ENCODE measurements at places on chromosomes 7 and 10. TPM values are rescaled to one million over a fixed set of nuclear protein-coding genes. Genes with fewer than 3 reads are reported as not detected.

- H3K27me3 ChIP-seq, result no peaks in the 10 kb centered on the region
- H3K4me1 ChIP-seq, result no peaks in the 10 kb centered on the region
- no peaks in the 10 kb centered on the region for H3K36me3 ChIP-seq
- no peak for DNase-seq
Measured at GRCh38 chr7:80114159-80114558, 20.5 kb upstream of the GNAI1 start.

DNA sequence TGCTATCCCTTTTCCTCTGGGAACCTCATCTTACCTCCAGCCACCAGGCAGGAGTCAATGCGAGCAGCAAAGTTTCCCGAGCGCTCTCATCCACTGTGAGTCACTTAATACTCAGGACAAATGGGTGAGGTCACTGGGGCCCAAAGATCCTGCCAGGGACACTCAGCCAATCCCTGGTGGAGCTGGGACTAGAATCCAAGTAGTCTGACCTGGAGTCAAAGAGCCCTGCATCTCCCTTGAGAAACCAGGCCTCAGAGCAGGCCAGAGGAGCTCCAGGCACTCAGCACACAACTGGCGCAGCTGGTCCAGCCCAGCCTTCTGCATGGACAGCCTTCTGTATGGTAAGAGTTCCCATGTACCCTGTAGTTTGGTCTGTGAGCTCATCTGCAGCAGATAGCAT lies 142.3 kb downstream of the MAPK8 start:
- DNase-seq, result no peak
- no peak overlapping the region for H3K4me3 ChIP-seq
- no peaks in the 10 kb centered on the region for H3K36me3 ChIP-seq
- no peak overlapping the region for H3K27ac ChIP-seq

HPS1 gene
- total RNA-seq, result 51.9 TPM

GRCh38 chr7:93558705-93559614 lies 15.6 kb downstream of the CALCR start:
- no peak for DNase-seq
- no peak overlapping the region for H3K27ac ChIP-seq
- H3K27me3 ChIP-seq, result peaks cover under 1% of the 10 kb centered on the region
- no peak overlapping the region for H3K4me3 ChIP-seq

TUBB8 gene
- total RNA-seq, result not detected

DNA sequence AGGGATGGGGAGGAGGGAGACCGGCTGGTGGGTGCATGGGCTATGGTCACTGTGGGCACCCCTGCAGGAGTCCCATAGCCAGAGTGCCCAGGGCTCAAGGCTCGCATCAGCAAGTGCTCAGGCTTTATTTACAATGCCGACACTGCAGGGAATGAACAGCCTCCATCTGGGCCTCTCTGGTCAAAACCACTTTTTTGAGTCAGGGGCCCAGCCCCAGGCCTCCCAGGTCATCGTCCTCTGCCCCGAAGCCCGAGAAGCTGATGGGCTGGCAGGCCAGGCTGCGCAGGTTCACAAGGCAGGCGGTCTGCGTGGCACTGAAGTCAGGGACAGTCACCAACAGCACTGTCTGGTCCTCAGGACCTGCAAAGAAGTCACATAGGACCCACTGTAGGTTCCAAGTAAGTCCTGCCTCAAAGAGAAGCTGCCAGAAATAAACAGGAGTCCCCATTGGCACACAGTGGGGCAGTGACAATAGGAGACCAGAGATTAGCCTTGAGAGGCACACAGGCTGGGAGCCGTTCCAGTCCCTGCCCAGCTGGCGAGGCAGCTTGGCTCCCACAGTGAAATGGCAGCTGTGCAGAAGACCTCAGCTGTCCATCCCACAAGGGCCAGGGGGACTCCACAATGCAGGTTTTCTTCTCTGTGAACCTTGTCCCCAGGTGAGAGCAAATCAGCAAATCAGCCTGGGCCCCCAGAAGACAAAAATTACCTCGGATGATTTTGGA lies 8.6 kb downstream of the POLD2 start:
- H3K27ac ChIP-seq, result no peak overlapping the region
- no peaks in the 10 kb centered on the region for H3K27me3 ChIP-seq
- H3K36me3 ChIP-seq, result peaks cover 33% of the 10 kb centered on the region
- peaks cover 7% of the 10 kb centered on the region for H3K4me1 ChIP-seq
- DNase-seq, result no peak
- H3K4me3 ChIP-seq, result no peak overlapping the region

Measured in activated CD8-positive, alpha-beta T cell treated with anti-CD3 and anti-CD28 coated beads for 36 hours (primary cell).